AG09309 (cell line): ENCODE measurements at places on chromosomes 6 and 20.

DNA sequence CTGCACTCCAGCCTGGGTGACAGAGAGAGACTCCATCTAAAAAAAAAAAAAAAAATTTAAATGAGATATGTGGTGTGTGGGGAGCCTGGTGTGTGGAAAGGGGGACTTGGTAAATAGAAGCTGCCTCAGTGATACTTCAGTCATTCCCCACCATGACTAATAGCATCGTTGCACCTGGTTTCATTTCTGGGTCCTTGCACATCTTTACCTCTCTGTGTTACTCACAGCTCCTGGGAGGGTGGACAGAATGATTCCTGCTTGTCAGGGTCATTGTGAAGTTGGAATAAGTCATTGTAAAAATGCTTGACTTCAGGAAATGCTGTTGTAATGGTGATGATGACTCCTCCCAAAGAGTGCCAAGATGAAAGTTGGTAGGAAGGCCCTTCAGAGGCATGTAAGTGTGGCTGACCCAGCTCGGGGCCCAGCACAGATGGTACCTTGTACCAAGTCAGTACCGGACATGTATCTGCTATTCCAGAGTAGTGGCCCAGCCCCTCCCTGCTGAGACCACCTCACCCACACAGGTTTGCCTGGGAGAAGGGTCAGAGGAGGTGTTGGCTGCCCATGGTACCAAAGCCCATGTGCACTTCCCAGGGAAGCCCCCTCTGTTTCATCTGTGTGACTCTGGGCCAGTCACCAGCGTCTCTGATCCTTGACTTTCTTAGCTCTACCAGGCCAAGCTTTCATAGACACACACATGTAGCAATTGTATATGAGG is 48.4 kb downstream of the PLAGL2 start:
- no peak for DNase-seq

DNA sequence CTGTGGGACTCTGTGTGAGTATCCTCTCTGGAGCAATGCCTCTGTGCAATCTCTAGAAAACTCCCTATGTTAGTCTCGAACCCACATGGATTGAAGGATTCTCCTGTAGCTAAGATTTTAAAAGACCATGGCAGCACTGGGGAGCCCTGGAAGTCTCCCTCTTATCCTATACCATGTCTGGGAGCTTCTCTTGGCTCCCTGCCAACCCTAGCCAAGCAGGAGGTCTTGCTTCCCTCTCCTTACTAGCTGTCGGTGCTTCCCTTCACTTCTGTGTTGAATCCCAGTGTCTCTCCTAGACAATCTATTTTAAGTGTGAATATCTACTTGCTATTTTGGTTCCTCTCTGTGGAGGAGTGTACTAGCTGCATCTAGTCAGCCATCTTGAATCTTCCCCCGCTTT is 118.8 kb upstream of the NRN1 start:
- DNase-seq, result no peak

DNA sequence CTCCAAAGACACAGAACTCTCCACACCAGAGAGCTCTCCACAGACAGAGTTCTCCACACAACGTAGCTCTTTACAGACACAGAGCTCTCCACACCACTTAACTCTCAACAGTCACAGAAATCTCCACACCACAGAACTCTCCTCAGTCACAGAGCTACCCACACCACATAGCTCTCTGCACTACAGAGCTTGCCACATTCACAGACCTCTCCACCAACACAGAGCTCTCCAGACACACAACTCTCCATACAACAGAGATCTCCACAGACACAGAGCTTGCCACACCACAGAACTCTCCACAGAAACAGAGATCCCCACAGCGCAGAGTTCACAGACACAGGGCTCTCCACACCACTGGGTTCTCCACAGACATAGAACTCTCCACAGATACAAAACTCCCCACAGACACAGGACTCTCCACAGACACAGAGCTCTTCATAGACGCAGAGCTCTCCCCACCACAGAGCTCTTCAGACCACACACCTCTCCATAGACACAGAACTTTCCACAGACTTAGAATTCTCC is 52.5 kb downstream of the ERMARD start:
- no peak for DNase-seq

DNA sequence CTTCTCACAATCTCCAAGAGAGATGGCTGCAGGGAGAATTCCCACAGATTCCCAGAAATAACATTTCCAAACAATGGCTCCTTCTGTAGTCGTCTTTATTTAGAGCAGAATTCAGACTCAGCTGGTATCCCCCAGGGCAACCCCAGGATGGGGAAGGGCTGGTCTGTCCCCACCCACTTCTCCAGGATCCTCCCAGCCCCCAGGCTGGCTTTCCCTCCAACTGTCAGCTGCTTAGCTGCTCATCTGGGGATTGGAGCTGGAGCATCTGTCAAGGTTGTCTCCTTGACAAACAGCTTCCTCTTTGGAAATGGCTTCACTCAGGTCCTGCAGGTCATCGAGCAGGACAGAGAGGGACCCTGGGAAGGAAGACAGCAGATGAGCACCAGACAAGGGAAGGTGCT is 3.5 kb upstream of the PSORS1C2 start:
- no peak for DNase-seq

GRCh38 chr20:47049771-47050170 is 155.1 kb downstream of the EYA2 start:
- no peak for DNase-seq

GRCh38 chr6:36177166-36177565 is 19.4 kb upstream of the BRPF3 start:
- no peak for DNase-seq

GRCh38 chr6:152983637-152984512 is 1.0 kb upstream of the FBXO5 start:
- DNase-seq, result peak; percentile 23

DNA sequence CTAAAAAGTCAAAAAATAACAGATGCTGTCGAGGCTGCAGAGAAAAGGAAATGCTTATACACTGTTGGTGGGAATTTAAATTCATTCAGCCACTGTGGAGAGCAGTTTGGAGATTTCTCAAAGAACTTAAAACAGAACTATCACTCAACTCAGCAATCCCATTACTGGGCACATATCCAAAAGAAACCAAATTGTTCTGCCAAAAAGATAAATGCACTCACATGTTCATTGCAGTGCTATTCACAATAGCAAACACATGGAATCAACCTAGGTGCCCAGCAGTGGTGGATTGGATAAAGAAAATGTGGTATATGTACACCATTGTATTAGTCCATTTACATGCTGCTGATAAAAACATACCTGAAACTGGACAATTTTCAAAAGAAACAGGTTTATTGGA is 116.0 kb upstream of the VGLL2 start:
- DNase-seq, result no peak

DNA sequence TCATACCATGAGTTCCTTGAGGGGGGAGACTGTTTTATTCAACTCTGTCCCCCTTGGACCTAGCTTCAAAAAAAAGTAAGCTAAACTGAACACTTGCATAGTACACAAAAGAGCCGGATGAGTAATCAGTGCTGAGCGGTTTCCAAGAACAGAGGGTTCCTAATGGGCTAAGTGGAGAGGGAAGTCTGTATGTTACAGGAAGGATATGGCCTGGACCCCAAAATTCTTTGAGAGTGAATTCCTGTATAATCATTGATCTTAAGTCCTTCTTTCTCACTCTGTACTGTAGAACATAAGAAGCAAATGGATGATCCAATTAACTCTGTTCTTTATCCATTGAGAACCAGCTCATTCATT is 324.7 kb upstream of the CNR1 start:
- DNase-seq, result no peak
